ENCODE measurements at places on chromosomes 4 and X.

- no peak for DNase-seq
Observed at GRCh38 chr4:92953462-92953861, 649.7 kb downstream of the GRID2 start.

GRCh38 chr4:134632056-134632455 lies 430.5 kb upstream of the PABPC4L start:
- DNase-seq: no peak

DNA sequence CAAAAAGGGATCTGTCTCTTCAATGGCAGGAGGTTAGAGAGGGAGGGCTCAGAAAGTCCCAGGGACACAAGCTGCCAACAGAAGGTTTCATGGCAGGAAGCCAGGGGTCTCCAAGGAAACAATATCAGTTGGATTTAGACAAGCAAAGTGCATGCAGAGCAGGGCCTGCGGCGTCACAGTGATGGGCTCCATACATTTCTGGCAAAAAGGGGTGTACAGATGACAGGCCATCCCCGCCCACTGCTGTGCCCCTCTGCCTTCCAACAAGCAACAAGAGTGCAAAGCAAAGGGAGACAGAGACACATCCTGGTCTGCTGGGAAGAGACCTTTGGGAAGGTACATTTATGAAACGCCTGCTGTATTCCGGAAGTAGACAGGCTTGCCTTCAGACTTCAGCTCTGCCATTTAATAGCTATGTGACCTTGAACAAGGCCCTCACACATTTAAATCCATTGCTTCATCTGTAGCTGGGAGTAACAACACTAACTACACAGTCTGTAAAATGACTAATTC lies 121.2 kb downstream of the AFAP1 start:
- DNase-seq: no peak

GRCh38 chrX:122625239-122625638 lies 558.8 kb upstream of the GRIA3 start:
- DNase-seq: no peak

- no peak for DNase-seq
Observed at GRCh38 chrX:136528645-136529315, 3.2 kb upstream of the VGLL1 start.

DNA sequence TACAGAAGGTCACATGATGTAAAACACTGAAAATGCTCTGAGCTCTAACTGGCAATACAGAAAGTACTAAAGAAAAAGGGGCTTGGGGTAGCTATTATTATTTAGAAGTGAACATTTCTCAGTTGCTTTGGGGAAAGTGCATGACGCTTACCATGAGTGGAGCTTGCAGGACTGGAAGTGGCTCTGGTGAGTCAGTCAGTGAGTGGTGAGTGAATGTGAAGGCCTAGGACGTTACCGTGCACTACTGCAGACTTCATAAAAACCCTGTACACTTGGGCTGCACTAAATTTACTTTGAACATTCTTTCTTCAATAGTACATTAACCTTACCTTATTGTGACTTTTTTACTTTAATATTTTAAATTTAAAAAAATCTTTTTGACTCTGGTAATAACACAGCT lies 89.3 kb upstream of the ENPP6 start:
- DNase-seq: no peak

GRCh38 chr4:87056881-87057280 lies 122.1 kb downstream of the AFF1 start:
- DNase-seq: no peak

- no peak for DNase-seq
Observed at GRCh38 chr4:41509451-41509866, 28.5 kb upstream of the LIMCH1 start.

- DNase-seq: no peak
Observed at GRCh38 chr4:100882661-100883060, 364.8 kb upstream of the EMCN start.

DNA sequence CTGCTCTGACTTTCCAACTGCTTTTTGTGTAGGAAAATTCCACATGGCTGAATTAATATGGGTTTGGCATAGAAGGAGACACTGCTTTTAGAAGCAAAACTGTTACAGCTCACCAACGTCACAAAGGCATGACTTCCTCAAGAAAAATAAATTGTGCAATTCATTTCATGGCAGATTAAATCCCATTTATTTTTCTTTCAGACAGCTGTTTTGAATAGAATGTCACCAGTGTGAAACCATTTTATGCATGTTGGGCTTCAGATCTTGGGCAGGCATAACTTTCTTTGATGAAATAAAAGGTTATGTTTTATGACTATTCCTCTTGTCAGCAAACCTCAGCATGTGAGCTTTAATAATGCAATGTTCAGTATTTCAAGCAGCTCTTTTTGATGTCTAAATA lies 542.8 kb downstream of the GALNTL6 start:
- no peak for DNase-seq

- DNase-seq: no peak
Observed at GRCh38 chrX:110691446-110691845, 104.2 kb downstream of the CHRDL1 start.

- no peak for DNase-seq
Observed at GRCh38 chr4:160350944-160351343, 1248.1 kb downstream of the RAPGEF2 start.

DNA sequence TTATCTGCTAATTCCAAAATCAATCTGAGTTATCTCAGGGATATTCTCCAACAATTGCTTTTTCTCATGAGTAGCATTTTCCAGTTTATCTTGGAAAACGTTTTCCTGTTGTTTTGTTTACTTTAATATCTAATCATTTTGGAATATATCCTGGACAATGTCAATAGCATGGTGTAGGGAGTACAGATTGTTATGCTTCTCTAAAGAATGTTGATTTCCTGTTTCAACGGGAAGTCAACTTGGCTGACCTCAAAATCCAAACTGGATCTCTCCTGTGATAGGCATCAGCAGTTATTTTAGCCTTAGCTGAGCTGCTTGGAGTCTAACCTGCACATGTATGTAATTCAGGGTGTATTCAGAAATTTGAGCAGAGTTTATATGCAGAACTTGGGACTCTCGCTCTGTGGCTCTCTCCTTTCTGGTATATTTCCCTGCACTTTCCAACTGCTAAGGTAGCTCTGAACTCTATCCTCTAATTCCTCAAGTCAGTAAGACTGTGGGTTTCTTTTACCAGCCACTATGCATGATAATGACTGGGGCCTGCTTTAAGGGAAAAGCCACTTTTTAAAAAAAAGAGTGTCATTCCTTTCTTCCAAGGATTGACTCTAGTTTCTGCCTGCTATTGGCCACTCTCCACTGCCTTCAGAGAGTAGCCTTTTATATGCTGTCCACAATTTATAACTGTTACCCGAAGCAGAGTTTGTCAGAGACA lies 7.7 kb downstream of the PRSS48 start:
- no peak for DNase-seq

- DNase-seq: no peak
Observed at GRCh38 chrX:50432829-50433289, 37.8 kb downstream of the DGKK start.

All from CD14-positive monocyte (primary cell).